ENCODE measurements at places on chromosomes 12 and 14.
A peak's percentile ranks its signal among the peaks of the same experiment; 100 is the strongest.

GRCh38 chr12:46259071-46259470, 9.8 kb downstream of the SLC38A1 start:
- no peak for DNase-seq

DNA sequence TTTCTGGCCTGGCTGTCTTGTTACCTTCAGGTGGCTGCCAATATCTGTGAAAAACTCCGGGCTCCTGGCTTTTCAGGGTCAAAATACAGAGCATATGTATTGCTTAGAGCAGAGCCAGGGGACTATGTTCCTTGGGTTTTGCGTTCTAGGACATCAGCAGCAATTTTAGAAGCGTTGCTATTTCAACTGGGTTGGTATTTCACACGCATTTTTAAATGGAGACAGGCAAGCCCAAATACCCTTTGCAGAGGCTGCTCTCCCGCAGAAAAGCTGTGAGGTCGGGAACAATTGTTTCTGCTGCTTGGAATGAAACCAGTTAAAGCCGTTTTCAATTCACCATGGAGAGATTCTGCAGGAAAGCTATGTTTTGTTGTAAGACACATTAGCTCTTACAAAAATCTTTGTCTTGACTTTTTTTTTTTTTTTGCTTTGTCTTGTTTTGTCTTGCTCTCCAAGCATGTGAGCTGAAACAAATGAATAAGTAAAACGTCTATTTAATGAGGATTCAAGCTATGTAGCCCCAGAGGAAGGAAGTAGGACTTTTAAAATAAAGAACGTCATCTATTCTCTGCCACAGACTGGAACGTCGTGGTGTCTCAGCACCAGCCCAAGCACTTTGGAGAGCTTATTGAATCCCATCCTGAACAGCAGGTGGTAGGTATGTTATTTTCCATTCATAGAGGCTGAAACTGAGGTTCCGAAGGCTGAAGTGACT, 181.0 kb upstream of the TBX3 start:
- DNase-seq: no peak

DNA sequence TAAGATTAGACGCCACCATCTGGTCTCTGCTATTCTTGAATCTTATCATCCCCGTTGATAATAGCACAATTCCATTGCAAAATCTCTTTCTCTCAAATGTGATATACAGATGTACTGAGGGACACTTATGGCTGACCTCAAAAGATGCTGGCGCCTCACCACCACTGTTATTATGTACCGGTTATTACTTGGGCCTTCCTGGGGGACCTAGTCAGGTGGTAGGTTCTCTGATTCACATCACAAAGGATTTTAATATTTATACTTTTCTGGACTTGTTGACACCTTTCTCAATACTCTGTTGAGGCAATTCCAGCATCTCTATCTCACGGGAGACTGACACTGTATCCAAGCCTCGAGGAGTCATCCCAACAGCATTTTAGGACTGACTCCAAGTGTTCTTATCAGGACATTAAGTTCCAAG, 21.3 kb upstream of the FAM234B start:
- DNase-seq: peak; percentile 73

GRCh38 chr12:114409852-114410600, 4.1 kb upstream of the TBX5 start:
- no peak for DNase-seq

DNA sequence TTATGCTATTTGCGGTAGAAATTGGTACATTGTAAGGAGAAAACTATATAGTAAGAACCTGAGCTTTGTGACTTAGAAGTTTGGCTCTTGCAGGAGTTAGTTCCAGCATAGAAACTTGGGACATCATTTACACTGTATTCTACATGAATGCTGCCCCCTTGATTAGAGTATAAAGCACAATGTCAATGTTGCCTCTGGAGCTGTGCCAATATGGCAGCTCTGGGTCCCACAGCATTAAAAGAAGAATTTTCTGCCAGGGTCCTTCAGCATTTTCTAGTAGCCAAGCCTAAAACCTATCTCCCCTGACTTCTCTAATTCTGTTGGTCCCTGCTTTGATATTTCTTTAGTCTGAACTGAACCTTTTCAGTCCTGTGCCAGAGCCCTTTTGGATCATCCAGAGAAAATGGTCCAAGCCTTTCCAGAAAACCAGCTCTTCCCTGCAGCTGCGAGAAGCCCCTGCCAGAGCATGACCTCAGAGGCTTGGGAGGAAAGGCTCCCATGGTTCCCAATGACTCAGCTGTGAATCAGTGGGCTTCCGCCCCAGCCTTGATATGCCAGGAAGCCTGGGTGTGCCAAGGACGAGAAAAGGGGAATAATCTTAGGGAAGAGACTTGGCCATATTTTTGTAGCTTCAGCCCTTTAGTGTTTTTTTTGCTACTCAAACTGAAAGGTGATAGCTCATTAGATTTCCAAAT, 43.2 kb downstream of the PLEKHG7 start:
- DNase-seq: peak; percentile 97
